ENCODE measurements at places on chromosomes 11 and 22.
A peak's percentile ranks its signal among the peaks of the same experiment; 100 is the strongest.

GRCh38 chr22:37274380-37274862 lies 7.9 kb upstream of the CYTH4 start:
- DNase-seq = no peak

DNA sequence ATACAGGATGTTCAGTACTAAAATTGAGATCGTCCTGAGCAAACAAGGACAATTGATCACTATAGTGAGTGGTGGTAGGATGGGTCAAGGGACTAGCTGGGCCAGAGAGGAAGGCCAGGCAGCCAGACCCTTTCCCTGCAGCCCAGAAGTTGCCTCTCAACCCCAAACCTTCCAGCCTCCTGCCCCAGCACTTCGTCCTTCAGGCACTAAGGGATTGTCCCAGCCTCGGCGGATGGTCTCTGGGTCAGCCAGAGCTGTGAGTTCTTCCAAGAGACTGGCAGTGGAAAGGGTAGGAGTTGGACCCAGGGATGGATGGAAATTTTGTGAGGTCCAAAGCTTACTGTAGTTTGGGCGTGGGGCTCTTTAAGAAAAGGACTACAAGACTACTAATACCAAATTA lies 3.6 kb upstream of the LMO1 start:
- no peak for DNase-seq

- DNase-seq = no peak
Observed at GRCh38 chr22:46969961-46970360, 207.5 kb downstream of the TBC1D22A start.

- DNase-seq = peak; percentile 48
Observed at GRCh38 chr22:23246982-23247766, 66.9 kb downstream of the BCR start.
